CD4-positive, alpha-beta memory T cell (primary cell): ENCODE measurements at places on chromosomes 5 and 9.

DNA sequence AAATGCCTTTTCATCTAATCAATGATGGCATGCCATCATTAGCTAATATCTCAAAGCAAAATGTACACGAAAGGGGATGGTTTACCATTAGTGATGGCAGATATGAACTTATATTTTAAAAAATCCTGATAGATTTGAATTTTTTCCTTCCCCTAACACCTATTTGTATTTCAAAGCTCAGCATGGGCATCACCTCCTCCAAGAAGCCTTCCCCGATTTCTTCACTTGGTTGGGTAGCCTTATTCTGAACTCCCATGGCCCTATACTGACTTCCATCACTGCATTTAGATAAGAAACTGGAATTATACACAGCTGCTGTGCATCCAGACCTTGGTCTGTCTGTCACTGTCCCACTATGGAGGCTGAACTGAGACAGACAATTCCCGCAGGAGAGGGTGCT, 49.6 kb upstream of the FBXW11 start:
- no peak for DNase-seq

- no peak for DNase-seq
These were observed 69.7 kb downstream of the ARHGAP26 start for GRCh38 chr5:142839711-142840346.

DNA sequence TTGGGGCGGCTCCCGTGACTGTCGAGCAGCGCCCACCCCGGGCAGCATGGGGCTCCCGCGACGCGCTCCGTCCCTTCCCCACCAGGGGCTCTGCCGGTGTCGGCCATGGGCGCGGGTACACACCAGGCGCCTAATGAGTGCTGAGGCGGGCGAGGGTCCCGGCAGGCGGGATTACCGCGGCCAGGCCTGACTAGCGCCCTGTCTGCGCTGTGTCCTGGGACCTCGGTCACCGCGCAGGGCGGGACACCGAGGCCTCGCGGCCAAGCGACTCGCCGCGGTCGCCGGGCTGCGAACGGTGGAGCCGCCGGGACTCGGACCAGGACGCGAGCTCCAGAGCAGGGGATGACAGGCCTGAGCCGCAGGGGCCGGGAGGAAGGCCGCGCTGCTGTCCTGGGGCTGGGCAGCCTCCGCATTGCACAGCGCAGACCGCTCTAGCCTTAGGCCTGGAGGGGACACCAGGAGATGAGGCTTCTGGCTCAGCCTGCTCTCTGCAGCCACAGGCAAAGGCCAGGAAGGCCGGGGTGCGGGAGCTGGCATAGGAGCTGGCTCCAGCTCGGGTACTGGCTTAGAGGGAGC, 14.1 kb downstream of the LCN10 start:
- no peak for DNase-seq

- no peak for DNase-seq
These were observed 54.8 kb downstream of the IQGAP2 start for GRCh38 chr5:76457674-76458485.

DNA sequence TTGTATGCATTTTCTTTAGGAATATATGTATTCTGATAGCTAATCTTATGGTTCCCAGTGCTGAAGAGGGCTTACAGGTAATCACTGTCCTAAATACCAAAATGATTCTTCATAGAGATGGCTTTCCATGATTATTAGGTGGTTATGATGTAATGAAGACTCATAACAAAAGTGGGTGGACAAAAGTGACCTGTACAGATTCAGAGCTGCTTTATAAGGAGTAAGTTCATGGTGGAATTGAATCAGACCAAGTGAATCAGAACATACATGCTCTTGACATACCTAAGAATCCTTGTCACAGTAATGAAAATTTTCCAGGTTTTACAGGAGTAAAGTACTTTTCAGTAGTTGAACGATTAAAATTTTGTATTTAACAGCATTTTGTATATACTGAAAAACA, 105.6 kb downstream of the NIPBL start:
- DNase-seq: no peak

GRCh38 chr5:100539519-100539918, 4.3 kb downstream of the FAM174A start:
- DNase-seq: no peak

GRCh38 chr9:124384846-124385245, 30.4 kb downstream of the PSMB7 start:
- DNase-seq: no peak

GRCh38 chr5:16542236-16542635, 74.6 kb downstream of the RETREG1 start:
- DNase-seq: no peak

DNA sequence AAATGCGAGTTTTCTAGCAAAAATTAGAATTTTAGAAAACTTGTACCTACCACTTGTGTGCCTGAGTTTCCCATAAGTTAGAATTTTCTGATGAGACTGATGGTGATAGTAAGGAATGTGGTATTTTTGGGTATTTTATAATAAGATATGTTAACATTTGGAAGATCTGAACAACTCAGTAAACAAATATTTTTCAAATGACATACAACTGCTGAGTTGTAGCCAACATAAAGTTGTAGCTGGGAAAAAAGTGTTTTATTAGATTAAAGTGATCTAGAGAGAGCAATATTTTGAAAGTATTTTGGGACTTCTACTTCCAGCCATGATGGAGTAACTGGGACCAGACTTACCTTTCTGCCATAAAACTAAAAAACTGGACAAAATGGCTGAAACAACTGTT, 37.9 kb downstream of the GEMIN5 start:
- DNase-seq: no peak

GRCh38 chr9:135777623-135778177, 75.7 kb downstream of the KCNT1 start:
- no peak for DNase-seq

DNA sequence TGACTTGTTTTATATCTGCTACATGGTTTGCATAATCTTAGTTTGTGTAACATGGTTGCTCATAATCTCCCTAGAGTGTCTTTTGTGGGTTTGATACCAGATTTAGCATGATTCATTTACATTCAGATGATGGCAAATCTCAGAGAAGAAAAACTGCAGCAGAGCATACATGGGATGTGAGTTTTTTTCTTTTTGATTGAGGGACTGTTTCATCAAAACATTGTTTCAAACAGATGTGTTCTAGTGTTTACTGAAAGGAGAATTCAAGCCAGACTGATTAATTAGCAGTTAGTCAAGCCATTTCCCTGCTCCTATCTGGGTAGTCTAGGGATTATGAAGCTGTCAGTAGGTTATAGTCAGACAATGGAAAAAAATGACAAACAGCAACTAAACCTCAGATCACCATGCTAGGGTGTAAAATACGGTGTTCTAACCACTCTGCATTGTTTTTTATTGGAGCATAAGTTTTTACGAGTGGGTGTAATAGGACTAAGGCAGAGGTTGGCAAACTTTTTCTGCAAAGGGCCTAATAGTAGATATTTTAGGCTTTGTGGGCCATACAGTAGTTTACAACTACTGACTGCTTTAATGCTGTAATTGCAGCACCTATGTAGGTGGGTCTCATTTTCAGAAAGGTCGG, 10.5 kb upstream of the GDNF start:
- DNase-seq: no peak

DNA sequence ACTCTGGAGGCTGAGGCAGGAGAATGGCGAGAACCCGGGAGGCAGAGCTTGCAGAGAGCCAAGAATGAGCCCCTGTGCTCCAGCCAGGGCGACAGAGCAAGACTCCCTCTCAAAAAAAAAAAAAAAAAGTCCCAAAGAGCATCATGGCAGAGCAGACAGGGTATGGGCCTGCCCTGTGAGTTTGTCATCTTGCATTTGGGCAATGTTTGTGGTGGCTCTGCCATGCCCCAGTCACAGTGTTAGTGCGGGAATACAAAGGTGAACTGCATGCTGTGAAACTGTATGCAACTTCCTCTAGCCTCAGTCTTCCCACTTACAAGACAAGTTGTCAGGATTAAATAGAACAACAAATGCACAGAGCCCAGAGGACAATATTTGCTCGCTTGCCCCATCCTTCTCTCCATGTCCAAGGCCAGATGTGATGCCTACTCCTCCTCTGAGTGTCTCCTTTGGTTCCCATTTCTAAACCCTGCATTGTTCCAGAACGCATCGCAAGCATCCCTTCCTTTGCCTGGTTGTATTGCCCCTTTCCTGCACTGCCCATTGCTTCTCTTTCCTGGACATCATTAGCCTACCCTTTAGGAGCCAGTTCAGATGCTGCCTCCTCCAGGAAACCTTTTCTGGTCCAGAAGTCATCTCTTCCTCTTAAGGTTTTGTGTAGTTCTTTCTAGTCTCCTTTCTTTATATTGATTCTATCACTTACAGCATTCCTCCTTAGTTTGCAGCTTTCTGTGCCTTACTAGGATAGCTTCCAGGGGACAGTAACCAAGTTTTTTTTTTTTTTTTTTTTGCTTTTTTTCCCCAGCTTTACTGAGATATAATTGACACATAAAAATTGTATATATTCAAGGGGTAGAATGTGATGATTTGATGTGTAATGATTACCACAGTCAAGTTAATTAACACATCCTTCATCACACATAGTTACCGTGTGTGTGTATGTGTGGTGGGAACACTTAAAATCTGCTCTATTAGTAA, 69.0 kb upstream of the TNFAIP8 start:
- no peak for DNase-seq

DNA sequence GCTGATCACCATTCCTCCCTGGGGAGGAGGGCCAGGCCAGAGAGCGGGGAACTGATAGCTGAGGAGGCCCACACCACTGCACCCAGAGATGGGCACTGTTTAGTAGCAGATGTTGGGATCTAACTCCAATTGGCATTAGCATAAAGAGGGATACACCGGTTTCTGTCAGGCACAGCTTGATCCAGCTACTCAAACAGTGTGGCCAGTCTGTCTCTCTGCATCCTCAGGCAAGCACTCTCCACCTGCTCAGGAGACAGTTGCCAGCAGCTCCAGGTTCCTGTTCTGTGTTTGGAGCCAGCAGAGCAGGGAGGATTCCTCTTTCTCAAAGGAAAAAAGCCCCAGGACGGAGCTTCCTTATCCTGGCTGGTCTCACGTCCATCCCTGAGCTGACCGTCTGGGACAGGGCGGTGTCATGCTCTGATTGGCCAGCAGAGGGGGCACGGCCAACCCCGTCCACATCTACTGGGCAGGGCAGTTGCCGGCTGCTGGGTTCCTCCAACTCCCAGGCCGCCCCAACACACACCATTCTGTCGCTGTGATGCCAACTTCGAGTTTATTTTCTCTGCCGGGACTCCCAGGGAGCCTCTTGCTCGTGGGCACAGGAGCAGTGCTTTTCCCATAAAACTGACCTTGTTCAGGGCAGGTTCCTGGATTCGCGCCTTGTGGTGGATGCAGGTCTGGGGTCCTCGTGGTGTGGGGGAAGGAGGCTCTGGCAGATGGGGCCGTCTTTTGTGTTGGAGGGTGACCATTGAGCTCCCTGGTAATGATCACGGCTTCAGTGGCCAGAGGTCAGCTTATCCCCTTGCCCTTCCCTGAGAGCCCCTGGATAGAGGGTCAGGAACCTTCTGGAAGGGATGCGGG, 47.9 kb downstream of the COL5A1 start:
- no peak for DNase-seq

GRCh38 chr9:84447305-84447704, 106.7 kb upstream of the SLC28A3 start:
- no peak for DNase-seq

GRCh38 chr5:83955916-83956315, 235.3 kb upstream of the HAPLN1 start:
- no peak for DNase-seq

- DNase-seq: no peak
These were observed 21.3 kb downstream of the DTWD2 start for GRCh38 chr5:118967059-118967508.

GRCh38 chr5:115842089-115842935, 577 bp downstream of the AP3S1 start:
- no peak for DNase-seq
